Osteoblast (primary cell): ENCODE measurements at places on chromosomes 11 and 22. TPM values are rescaled to one million over a fixed set of nuclear protein-coding genes. Genes with fewer than 3 reads are reported as not detected.

DNA sequence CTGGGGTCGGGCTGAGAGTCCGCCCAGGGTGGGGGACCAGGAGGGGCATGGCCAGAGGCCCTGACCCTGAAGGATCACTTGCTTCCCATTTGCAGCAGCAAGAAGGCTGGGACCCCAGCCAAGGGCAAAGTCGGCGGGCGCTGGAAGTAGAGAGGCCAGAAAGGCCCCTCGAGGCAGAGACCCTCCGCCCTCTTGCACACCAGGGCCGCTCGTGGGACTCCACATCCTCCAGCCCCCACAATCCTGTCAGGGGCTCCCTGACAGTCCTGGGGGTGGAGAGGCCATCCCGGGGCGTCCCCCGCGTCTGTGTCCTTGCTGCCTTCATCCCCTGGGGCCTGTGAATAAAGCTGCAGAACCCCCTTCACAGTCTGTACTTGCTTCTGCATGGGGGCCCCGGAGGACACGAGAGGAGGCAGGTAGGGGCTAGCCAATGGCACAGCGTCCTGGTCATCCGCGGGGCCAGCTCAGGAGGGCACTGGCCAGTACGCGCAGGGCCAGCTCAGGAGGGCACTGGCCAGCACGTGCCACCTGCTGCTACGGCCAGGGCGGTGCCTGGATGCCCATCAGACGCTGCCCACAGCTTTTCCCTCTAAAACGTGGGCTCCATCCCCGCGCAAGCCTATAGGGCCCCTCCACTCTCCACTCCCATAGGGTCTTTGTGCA lies 8.7 kb upstream of the MRPL23 start:
- no peak overlapping the region for H3K27ac ChIP-seq
- DNase-seq: peak; percentile 41
- H3K4me1 ChIP-seq: peaks cover 1% of the 10 kb centered on the region
- no peaks in the 10 kb centered on the region for H3K27me3 ChIP-seq
- H3K36me3 ChIP-seq: no peaks in the 10 kb centered on the region

CCDC188 gene
- total RNA-seq: 0.36 and 0.59 TPM in 2 replicates

- H3K27ac ChIP-seq: no peak overlapping the region
- H3K4me3 ChIP-seq: no peak overlapping the region
- H3K4me1 ChIP-seq: no peaks in the 10 kb centered on the region
- H3K36me3 ChIP-seq: no peaks in the 10 kb centered on the region
These were observed 42.4 kb downstream of the MTMR3 start for GRCh38 chr22:29925402-29925801.

DNA sequence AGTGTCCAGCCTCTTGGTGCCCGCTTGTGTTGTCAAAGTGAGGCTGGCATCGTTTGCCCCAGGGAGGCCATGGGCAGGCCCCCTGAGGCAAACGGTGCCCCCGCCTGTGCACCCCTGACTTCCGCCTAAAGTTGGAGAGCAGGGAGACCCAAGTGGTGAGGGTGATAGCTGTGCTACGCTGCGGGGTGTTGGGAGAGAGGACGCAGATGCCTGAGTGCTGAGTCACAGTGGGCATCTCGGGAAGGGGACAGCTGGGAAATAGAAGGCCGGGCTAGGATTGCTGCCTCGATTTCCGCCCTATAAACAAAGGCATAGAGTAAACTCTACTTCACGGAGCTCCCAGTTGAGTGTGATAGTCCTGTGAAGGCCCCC lies 5.8 kb downstream of the GRIK4 start:
- no peaks in the 10 kb centered on the region for H3K4me1 ChIP-seq
- peak; percentile 29 for DNase-seq
- no peak overlapping the region for H3K27ac ChIP-seq
- H3K4me3 ChIP-seq: no peak overlapping the region
